GM23248 (cell line): ENCODE measurements at places on chromosomes 2 and 18. TPM values are rescaled to one million over a fixed set of nuclear protein-coding genes. Genes with fewer than 3 reads are reported as not detected.

SERPINB12 gene
- total RNA-seq, result not detected in 2 replicates

NT5C1B gene
- total RNA-seq, result not detected in 2 replicates

NMUR1 gene
- total RNA-seq, result not detected in 2 replicates

GRCh38 chr2:201858281-201859184 lies 52.2 kb downstream of the CDK15 start:
- DNase-seq, result peak; percentile 55

GPR17 gene
- not detected in 2 replicates for total RNA-seq

TOGARAM2 gene
- total RNA-seq, result not detected in 2 replicates

- DNase-seq, result peak; percentile 75
Observed at GRCh38 chr2:215825707-215826106, 187.6 kb downstream of the MREG start.

CPS1 gene
- 2.0 and 4.9 TPM in 2 replicates for total RNA-seq

GRCh38 chr18:3389977-3390376 lies 60.0 kb upstream of the TGIF1 start:
- DNase-seq, result no peak

DNA sequence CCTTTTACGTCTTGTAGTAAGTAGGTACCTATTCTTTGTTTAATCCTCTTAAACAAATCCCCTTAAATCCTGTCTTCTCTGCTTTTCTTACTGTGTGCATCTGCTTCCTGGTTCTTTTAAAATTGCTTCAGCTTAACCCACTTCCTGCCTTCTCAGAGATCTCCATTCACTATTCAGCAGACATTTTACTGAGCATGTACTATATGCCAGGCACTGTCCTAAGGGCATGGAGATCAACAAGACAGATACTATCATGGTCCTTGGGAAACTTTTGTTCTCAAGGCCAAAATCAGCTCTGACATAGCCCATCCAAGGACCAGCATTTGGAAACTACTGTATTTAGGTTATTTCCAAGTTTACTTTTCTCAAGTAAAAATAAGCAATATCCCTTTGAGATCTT lies 227.5 kb downstream of the TPGS2 start:
- DNase-seq, result no peak

- no peak for DNase-seq
Observed at GRCh38 chr2:8533923-8534322, 147.9 kb upstream of the ID2 start.

GRCh38 chr2:212904646-212905045 lies 246.8 kb downstream of the IKZF2 start:
- DNase-seq, result no peak

CLIP4 gene
- 51.2 and 55.2 TPM in 2 replicates for total RNA-seq

RHBDD1 gene
- 7.8 and 24.3 TPM in 2 replicates for total RNA-seq

- DNase-seq, result no peak
Observed at GRCh38 chr18:72539901-72540300, 4.2 kb downstream of the CBLN2 start.

DNA sequence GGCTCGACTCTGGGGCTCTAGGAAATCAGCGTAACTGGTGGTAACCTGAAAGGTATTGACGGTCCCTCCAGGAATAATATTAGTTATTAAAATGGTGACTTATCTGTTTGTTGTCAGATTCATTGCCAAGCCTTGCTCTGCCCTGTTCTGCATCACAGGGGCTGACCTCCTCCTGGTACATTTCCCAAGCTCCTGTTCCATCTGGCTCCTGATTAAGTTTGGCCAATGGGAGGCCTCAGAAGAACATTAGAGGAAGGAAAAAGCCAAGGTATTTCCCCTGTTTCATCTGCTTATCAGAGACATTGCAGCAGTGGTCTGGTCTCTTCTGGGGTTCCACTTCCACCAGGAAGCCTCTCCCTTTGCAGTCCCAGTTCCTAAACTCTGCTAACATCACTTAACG lies 527.0 kb downstream of the TNS1 start:
- no peak for DNase-seq

DNA sequence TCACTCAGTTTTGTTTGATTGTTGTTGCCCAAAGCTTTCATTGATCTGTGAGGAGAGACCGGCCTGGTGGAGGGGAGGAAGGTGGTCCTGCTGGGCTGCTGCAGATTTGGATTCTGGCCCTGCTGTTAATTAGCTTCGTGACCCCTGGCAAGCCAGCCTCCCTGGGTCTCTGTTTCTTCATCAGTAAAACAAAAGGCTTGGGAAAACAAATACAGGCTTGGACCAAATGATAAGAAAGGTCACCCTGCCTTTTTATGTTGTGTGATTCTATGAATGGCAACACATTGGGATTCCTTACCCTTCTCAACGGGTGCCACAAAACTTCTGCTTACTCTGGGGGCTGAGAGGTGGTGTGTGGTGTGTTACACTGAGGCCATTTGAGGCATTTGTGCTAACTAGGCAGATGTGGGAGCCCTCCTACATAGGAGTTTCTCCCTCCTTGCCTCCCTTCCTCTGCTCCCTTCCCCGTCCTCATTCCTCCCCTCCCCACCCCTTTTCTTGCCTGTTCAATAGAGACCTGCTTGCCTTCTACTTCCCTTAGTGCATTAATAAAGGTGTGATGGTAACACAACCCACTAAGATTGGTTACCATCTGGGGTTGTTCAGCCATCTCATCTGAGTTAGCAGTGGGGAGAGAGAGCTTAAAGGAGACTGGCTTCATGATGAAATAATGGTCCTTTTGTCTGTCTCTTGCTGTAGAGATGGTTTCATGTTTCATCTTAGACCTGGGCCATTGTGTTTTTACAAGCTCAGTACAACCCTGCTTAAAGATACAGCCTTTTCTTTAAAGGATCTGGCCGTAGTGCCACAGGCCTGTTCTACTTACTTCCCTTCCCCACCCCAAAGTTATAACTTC lies 96.2 kb downstream of the TANC1 start:
- peak; percentile 33 for DNase-seq

- DNase-seq, result no peak
Observed at GRCh38 chr2:195106681-195107380, 550.2 kb upstream of the SLC39A10 start.

- no peak for DNase-seq
Observed at GRCh38 chr2:60586081-60586480, 32.6 kb upstream of the BCL11A start.

IWS1 gene
- 23.3 and 32.4 TPM in 2 replicates for total RNA-seq

EFR3B gene
- 0.76 and 0.97 TPM in 2 replicates for total RNA-seq

DNA sequence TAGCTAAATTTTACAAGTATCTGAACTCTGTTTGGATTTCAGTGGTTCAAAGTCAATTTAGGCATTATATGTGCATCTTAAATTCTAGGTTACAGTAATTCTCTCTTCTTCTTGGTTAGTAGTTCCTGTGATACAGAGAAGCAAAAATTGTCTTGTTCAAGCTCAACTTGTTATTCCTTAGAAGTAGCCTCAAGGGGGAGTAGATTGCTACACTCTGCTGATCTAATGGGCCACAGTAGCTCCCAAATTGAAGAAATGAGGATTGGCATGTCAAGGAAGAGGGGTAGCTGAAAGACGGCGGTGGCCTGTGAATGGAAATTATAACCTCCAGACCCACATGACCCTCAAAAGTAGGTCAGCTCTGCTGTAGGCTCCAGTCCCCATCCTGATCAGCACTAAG lies 334.7 kb downstream of the HRH4 start:
- no peak for DNase-seq

DNA sequence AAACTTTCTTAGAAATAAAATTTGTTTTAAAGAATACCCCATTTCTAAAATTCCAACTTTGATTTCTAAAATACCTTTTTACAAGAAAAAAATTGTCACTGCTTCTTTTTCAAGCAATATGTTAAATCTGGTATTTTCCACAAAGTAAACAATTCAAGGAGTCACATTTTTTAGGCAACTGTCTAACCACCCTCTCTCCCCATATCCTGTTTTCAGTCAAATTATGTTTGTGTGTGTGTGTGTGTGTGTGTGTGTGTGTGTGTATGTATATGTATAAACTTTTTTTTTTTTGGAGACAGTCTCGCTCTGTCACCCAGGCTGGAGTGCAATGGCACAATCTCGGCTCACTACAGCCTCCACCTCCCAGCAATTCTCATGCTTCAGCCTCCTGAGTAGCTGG lies 59.3 kb downstream of the ADNP2 start:
- no peak for DNase-seq

DNA sequence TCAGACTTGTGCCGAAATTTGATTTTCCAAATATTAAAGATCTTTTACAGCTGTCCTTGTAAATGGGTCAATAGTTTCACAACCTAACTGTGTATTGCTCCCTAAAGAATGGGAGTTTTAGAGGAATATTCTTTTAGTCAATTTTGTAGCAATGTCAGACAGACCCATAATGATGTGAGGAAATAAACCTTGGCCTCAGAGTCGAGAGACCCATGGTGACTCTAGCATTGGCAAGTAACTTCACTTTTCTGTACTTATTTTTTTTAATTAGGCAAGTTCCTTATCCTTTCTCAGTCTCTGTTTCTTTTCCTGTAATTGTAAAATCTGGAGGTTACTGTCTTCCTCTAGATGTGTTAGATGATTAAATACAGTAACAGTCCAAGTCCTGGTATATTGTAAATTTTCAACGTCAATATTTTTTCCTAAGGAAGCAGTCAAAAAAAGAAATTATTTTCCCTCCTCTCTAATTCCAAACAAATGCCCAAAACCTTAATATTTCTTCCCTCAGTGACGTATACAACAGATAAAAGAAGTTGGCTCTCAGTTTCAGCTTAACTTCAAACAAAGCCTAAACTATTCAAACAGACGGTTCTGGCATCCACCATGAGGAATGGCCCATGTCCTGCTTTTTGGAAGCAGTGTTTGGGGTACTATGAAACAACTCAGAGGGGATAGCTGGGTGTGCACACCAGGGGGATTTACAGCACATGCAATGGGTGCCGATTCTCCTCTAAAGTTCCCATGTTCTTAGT lies 466.7 kb downstream of the TNS1 start:
- DNase-seq, result no peak

DNA sequence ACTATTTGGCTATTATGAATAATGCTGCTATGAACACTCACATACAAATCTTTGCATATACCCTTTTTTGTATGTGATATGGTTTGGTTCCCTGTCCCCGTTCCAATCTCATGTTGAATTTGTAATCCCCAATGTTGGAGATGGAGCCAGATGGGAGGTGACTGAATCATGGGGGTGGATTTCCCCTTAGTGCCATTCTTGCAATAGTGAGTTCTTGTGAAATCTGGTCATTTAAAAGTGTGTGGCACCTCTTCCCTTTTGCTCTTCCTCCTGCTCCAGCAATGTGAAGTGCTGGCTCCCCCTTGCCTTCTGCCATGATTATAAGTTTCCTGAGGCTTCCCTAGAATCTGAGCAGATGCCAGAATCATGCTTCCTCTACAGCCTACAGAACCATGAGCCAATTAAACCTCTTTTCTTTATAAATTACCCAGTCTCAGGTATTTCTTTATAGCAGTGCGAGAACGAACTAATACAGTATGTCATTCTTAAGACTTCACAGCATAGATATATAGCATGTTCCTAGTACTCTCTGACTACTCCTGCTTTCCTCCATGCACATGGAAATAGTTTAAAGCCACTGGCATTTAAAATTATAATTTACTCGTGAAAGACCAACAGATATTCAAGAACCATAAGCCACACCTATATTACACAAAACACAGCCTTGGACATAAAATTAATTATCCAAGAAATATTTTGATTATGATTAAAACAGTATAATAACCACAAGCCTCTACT lies 75.2 kb downstream of the COBLL1 start:
- no peak for DNase-seq

DNA sequence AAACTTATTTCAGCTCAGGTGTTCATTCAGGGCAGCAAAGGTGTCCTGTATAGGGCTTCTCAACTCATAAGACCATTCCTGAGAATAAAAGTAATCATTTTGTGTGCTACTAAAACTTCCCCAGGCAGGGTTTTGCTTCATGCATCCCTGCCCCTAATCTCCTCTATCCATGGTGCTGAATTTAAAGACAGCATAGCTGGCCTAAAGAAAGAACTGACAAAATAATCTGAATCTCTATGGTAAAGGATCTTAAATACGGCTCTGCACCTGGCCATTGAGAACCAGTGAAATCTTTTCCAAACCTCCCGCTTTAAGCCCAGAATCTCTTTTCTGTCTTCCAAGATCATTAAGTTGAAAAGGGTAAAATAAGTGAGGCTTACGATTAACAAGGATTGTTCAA lies 292.1 kb upstream of the KLHL29 start:
- DNase-seq, result peak; percentile 48

DNA sequence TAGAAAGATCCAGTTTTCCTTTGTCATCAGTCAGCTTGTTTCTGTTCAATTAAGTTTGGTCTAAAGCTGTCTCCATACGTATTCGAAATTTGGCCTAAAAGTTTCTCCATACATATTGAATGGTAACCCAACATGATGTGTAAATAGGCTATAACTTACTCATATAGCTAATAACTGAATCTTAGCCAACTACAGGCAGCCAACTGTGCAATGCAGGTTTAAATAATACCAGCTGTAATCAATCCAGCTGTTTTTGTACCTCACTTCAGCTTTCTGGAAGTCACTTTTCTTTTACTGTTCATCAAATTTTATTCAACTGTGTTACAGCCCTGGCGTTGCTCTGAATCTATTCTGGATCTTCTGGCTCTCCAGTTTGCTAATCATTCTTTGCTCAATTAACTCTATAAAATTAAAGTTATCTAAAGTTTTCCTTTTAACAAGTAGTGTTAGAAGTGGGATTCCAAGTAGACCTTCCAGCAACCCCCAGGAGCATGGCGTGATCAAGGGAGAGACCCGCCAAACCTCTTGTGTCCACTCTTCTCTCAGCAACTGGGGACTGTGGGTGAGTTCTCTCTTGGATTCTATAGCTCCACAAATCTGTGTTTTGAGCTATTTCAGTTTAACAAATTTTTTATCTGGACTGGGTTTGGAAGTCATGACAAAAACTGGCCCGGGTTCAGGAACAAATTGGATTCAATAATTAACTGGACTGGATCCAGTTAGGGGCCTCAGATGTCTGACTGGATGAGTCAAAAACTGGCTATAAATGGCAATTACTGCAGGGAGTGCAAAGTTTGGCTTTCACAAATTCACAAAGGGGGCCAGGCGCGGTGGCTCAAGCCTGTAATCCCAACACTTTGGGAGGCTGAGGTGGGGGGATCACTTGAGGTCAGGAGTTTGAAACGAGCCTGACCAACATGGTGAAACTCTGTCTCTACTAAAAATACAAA lies 329.7 kb upstream of the ST6GAL2 start:
- DNase-seq, result no peak

GRCh38 chr2:241289597-241289996 lies 25.9 kb downstream of the HDLBP start:
- no peak for DNase-seq

GRCh38 chr18:12328179-12328823 lies 20.3 kb downstream of the TUBB6 start:
- no peak for DNase-seq

DNA sequence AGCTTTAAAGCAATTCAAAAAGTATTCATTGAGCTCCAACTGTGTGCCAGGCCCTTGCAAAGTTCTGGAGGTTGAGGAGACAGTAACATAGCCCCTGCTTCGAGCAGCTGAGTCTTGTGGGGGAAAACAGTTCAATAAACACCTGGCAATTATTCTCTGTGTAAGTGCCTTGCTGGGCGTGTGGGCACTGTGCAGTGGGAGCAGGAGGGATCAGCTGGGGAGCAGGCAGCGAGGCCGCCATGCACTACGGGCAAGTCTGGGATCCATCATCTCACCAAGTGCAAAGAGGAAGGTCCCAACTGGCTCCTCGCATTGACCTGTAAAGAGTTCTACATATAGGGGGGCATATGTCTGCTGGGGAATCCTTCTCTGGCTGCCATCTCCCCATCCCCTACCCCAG lies 342.2 kb upstream of the HS6ST1 start:
- DNase-seq, result no peak
